Stimulated activated CD4-positive, alpha-beta T cell treated with anti-CD3 and anti-CD28 coated beads, Interleukin-1b, Interleukin-23, amount 100 ng/mL, for 1 hour (primary cell): ENCODE measurements at places on chromosomes 3 and 15.

GRCh38 chr3:169541528-169541927 is 122.0 kb downstream of the MECOM start:
- no peak for DNase-seq

DNA sequence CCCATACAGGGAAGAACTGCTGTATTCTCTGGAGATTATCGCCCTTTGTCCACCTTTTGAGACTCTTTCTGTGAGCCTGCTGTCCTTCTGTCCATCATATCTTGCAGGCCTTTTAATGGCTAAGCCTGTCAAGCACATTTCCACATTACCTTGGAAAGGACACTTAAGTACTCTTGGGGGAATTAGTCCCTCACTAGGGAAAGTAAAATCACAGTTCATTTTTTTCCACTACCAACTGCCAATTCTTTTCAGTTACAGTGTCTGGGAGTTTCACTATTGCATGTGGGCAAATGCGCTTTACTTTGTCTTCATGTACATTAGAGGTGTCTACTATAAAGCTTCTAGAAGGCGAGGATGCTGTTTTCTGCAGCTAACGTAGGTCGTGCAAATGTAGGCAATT is 242.1 kb downstream of the NSUN3 start:
- DNase-seq = no peak

GRCh38 chr3:126607214-126607908 is 47.6 kb downstream of the TXNRD3 start:
- no peak for DNase-seq

DNA sequence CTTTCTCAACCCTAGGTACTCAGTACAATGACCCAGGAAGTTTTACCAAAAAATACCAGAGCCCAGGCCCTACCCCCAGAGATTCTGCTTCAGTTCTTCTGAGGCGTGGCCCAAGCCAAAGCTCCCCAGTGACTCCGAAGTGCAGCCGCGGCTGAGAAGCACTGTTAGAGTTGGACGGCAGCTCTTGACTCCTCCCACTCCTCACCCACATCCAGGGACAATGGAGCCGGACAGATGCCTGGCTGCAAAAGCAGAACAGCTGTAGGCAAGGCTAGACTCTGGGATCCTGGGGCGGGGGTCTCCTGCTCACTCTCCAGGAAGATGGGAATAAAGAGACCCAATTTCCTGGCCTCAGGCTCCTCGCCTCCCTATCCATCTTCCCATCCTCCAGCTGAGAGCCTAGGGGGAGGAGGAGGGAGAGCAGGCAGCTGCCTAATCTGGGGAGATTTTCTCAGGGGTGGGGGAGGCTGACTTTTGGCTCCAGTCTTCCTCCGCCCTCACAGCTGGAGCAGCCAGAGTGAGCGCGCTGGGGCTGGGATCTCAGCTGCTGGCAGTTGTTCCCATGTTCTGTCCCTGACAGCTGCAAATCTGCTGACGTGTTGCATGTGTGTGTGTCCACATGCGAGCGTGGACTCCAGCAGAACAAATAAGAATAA is 223.8 kb downstream of the OPA1 start:
- DNase-seq = no peak

DNA sequence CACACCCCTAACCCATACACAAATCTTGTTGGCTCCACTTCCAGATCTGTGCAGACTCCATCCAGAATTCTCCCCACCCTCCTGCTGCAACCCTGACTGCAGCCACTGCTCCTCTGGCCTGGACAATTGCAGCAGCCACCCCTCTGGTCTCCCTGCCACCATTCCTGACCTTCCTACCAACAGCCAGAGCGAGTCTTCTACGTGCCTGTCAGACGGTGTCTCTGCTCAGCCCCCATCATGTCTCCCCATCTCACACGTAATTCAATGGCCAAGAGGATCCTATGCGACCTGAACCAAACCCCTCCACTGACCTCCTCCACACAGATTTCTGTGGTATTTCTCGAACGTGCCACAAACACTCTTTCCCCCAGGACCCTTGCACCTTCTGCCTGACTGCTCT is 103.3 kb downstream of the TPRA1 start:
- DNase-seq = no peak

DNA sequence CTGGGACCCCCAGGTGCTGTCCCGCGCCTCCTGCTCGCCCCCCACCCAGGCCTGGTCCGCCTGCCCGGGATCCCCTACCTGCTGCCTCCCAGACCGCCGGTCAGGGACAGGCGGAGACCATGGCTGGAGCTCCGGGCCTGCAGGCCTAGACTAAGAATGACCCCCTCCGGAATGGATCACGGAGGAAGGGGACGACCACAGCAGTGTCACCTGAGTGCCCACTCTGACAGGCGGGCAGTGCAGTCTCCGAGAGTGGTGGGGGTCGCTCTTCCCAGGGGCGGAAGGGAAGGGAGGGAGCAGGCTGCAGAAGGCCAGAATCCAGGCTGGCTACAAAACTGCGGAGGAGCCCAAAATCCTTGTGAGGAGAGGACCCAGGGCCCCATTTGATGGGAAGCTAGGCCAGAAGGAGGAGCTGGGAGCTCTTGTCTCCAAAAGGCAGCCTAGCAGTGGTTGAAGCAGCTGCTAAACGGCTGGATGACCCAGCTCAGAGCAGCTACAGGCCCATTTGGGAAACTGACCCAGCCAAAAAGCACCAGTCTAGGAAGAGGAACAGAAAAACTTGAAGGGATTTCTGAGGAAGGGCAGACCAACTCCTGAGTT is 908 bp upstream of the RAB43 start:
- no peak for DNase-seq

GRCh38 chr3:62371720-62372591 is 1.4 kb downstream of the FEZF2 start:
- no peak for DNase-seq

GRCh38 chr3:125398952-125399351 is 23.8 kb upstream of the ZNF148 start:
- DNase-seq = no peak

GRCh38 chr3:194123726-194124125 is 12.2 kb upstream of the HES1 start:
- DNase-seq = no peak

- DNase-seq = no peak
Measured at GRCh38 chr3:14577897-14578296, 37.8 kb upstream of the GRIP2 start.

DNA sequence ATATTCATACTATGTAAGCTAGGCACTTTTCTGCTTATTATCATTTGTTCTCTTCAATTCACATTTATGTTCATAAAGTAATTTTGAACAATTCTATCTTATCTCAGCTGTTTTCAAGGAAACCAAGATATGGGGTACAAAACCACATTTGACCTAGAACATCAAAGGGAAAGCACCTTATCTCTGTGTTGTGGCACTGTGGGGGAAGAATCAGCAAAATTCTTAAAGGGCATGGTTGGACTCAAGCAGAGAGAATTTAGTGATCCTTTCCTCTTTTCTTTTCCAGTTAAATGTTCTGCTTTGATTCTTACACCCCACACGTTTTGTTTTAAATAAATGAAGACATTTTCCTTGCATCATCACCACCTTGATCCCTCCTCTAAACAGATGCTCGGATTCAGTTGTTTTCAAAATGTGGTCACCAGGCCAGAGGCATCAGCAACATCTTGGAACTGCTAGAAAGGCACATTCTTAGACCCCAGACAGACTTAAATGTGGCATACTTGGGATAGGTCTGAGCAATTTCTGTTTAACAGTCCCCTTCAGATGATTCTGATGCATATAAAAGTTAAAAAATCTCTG is 128.4 kb upstream of the TP63 start:
- DNase-seq = no peak

- no peak for DNase-seq
Measured at GRCh38 chr15:99095626-99096025, 9.3 kb upstream of the SYNM start.

DNA sequence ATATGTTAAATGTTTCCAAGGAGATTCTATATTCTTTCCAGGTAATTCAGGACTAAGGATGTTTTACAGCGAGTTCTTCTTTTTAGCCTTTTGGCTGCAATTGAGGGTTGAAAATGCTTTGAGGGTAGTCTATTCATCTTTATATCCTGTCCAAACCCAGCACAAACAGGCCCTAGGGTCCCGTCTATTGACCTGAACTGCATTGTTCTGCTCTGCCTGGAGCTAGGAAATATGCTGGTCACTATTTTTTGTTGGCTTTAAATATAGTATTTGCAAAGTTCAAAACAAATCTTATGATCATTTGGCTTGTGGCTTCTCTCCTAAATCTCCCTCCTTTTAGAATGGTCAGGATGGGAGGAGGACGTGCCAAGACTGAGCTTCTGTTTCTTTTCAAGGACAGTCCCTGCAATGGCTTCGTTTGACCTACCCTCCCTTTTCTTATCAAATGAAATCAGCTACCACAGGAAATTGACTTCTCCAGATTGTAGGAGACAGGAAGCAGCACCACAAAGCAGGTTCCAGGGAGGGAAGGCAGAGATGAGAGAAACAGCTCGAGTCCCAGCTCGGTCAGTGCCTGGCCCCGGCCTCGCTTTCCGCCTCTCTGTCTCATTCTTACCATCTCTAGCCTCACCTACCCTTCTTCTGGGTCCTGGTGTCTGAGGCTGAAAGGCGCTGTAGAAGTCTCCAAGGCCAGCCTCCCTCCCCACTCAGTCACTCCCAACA is 27.6 kb upstream of the NRROS start:
- no peak for DNase-seq

GRCh38 chr3:131361464-131362421 is 19.8 kb upstream of the NUDT16 start:
- DNase-seq = no peak

- no peak for DNase-seq
Measured at GRCh38 chr3:127764841-127765362, 57.4 kb downstream of the MGLL start.

- no peak for DNase-seq
Measured at GRCh38 chr3:113105966-113106660, 105.2 kb upstream of the BOC start.

DNA sequence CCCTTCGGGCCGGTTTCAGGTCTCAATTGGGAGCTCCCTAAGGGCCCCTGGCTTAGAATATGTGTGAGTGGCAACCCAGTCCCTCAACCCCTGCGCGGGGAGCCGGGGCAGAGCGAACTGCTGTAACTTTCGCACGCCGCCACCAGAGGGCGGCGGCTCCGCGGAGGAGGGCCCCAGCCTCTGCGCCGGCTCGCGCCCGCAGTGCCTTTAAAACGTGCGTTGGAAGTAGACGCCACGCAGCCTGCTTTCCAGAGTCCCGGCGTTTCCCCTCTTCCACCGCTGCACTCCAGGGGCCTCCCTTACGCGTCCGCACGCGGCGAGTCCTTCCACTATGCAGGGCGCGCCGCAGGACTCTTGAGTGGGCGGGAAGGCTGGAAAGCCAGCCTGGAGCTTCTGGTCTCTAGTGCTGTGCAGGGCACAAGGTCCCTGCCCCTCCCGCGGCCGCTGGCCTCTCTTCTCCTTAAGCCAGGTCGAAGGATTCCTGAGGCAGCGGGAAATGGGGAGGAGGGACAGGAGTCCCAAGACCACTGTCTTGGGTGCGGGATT is 23.7 kb upstream of the RNU6-1 start:
- DNase-seq = peak; percentile 48

- no peak for DNase-seq
Measured at GRCh38 chr15:77081971-77082370, 11.1 kb upstream of the TSPAN3 start.

GRCh38 chr3:32897001-32897601 is 54.3 kb upstream of the CCR4 start:
- no peak for DNase-seq

GRCh38 chr3:30625541-30626438 is 19.4 kb downstream of the TGFBR2 start:
- DNase-seq = no peak

DNA sequence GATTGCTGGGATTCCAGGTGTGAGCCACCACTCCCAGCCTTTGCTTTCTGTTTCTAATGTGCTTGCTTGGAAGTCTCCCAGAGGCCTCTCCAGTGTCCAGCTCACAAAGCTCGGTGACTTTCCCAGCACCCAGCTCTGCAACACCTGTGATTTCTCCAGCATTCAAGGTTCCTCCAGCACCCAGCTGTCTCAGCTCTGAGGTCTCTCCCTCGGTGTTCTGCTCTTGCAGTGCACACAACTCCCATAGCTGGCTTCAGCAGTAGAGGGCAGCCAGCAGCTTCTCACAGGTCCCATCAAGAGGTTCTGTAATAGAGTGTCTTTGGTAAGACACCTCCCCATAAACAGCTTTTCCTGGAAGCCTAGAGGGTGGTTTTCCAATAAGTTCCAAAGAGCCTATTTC is 75.1 kb downstream of the GRM7 start:
- DNase-seq = no peak

DNA sequence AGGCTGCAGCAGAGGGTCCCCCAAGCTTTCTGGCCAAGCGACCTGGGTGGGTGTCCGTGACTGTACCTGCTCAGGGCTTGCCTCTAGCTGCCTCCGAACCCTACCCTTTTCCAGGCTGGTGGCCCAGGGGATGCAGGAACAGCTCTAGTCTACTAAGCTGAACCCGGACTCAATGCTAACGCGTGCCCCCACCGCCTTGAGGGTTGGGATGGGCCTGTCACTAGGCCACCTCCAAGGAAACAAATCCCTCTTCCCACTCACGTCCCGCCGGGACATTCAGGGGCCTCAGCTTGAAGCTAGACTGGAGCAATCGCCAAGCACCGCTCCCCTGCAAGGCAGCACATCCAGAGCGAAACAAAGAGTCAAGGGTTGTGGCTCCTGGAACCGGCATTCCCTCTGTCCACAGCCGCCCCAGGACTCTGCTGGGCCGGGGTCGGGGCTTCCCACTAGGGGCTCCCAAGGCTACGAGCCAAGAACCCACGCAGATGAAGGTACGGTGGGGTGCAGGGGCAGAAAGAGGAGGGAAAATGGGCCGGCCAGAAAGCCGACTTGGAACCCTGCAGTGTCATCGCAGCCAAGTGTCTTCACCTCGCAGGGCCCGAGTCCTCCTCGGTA is 2.9 kb downstream of the FBXL22 start:
- DNase-seq = no peak

DNA sequence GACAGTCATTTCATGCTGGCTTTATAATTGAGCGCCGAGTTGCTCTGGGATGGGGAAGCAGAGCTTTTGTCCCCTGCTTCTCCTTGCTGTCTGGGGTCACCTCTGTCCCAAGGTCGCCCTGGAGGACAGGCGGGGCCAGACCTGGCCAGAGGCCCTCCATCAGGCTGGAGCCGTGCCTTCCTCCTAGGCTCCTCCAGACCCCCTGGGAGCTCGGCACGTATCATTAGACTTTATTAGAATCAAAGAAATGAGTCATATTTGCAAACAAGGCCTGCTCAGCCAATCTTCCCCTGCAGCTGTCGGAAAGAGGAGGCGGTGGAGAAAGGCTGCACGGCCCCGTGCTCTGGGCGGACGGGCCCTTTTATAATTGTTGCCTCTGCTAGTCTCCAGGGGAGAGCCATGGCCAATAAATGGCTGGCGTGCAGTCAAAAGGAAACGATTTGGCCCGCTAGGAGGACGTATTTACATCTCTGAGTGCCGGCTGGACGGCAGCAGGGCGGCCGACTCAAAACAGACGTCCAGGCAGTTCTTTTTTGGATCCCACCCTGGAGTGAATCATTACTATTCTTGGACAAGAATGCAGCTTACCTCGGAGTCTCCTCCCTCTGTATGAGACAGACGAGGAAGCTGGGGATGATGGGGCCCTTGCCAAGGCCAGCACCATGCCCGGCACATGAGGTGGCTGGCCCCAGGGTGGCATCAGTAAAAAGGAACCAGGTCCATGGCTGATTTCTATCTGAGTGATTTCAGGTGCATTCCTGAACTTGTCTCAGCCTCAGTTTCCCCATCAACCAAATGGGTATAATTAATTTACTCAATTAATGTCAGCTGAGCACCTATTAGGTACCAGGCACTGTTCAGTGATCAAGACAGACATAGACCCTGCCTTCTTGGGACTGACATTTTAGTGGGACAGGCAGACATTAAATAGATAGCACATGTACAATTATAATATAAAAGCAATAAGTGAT is 50.6 kb downstream of the SLC6A6 start:
- no peak for DNase-seq

GRCh38 chr3:149771652-149772271 is 19.5 kb upstream of the COMMD2 start:
- no peak for DNase-seq

- DNase-seq = no peak
Measured at GRCh38 chr15:71280206-71280605, 164.9 kb downstream of the THSD4 start.
